ENCODE measurements at places on chromosomes 3 and 15.

GRCh38 chr3:38026856-38027255 is 2.6 kb downstream of the PLCD1 start:
- DNase-seq: no peak

GRCh38 chr3:163056874-163057497 is 1560.4 kb downstream of the OTOL1 start:
- DNase-seq: no peak

DNA sequence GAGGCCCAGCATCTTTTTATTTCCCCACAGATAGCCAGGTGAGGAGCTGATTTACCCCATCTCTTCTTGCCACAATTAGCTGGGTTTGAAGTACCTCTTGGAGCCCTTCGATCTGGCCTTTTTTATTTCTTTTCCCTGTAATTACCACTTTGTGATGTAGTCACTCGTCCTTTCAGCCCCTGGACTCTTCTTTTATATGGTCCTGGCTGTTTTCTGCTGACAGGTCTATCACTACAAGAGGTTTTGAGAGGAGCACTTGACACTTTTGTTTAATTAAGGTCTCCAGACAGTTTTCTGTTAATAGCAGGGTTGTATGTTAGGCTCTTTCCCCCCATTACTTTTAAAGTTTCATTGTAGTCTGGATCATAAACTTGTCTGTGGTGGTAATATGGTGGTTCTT is 11.8 kb downstream of the ATXN7 start:
- no peak for DNase-seq

GRCh38 chr3:68059628-68060152 is 405.3 kb upstream of the SUCLG2 start:
- DNase-seq: no peak

DNA sequence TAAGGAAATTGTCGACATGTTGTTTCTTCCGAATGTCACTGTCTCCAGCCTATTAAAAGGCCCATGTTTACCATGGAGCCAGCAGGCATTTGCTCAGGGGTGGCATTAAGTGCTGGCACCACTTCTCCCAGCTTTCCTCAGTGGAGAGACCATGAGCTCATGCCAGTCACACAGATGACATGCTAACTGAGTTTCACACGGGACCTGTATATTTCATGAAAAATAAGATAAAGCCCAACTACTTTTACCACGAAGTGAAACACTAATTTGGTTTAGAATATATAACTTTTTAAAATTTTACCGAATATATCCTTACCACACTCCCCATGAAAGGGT is 93.4 kb downstream of the ETFA start:
- DNase-seq: no peak

DNA sequence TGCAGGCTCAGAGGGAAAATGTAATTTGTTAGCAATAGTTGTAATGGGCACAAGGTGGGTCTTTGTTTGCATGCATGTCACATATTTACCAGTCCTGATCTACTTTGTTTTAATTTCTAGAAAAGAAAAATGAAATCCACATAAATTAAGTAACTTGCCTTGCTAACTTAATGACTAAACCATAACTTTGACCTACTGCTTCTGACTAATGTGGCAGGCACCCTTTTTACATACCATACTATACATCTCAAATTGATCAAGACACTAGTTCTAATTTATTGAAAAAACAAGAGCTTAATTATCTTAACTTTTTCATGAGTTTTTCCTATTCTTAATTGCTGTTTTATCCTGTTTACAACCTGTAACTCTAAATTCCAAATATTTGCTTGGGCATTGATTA is 93.2 kb downstream of the ATP11B start:
- DNase-seq: no peak

DNA sequence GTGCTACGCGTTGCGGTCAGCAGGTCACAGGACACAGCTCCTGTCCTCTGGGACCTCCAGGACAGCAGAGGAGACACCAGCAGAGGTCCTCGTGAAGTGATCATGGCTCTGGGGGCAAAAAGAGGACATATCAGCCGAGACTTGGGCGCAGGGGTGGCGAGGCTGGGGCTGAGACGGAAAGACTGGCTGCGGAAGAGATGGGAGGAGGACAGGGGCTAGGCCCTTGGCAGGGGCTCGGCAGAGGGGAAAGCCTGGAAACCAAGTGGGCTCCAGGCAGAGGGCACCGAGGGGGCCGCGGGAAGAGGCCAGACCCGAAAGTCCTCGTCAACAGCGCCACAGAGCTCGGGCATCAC is 4.9 kb upstream of the CFAP100 start:
- DNase-seq: no peak

DNA sequence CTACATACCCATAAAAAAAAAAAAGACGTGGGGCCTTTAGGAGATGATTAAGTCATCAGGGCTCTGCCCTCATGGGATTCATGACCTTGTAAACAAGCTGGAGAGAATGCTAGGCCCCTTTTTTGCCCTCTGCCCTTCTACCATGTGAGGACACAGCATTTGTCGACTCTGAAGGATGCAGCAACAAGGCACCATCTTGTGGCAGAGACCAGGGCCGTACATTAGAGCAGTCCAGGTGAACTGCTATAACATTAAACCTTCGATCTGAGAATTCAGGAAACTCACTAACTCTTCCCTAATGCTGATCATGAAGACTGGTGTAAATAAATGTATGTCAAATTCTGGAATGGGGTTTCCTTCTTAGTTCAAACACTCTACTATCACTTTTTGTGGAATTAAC is 30.7 kb upstream of the SIAH2 start:
- no peak for DNase-seq

Data from stimulated activated CD8-positive, alpha-beta memory T cell treated with anti-CD3 and anti-CD28 coated beads, Interleukin-15, amount 100 ng/mL, for 48 hours (primary cell).